ENCODE measurements at places on chromosomes 4 and X.
A peak's percentile ranks its signal among the peaks of the same experiment; 100 is the strongest.

DNA sequence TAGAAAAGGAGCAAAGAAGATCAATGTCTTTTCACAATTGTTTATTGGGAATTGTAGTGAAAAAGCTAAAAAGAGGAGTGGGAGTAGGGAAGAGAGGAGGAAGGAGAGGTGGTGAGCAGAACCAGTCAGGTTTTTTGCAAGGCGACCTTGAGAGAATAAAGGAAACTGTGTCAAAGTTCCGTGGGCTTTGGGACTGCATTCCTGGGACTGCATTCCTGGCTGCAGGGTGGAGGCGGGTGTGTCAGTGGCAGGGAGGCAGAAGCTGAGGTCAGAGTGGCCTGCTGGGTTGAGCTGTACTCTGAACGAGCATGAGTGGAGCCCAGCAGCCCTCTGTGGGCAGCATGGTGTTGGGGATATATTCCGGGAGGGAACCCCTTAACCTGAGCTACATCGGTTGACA, 66.8 kb upstream of the UCP1 start:
- no peak for DNase-seq

DNA sequence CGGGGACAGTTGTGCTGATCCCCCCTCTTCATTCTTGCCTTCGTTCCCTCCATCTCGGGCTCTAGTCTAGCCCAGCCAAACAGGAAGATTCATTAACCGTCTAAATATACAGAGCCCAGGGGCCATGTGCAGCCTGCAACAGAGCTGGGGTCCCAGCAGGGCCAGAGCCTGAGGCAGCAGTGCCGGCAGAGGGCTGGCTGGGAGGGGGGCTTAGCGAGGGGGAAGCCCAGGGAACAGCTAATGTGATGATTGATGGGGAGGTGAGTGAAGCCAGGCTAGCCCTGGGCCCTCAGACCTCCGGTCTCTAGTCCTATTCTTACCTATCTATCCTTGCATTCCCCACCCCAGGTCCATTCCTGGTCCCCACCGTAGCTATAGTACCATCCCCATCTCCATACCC, 22.3 kb downstream of the EFNB1 start:
- no peak for DNase-seq

GRCh38 chr4:41572956-41573355, 35.0 kb downstream of the LIMCH1 start:
- no peak for DNase-seq

DNA sequence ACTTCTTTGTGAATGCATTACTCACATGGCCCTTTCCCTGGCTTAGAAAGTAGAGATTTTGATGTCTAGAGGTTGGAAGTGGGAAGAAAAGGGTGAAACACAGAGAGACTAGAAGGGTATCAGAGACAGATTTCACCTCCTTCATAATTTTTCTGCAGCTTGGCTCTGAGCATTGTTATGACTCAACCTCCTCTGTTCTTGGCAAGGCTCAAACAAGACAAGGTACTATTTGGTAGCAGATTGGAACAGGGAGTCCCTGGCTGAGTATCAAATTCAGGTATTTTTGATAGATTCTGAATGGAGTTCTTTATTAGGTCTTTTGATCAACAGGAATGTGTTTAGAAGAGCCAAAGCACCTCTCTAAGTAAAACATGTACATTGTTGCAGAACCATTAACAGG, 146.3 kb upstream of the CHRDL1 start:
- DNase-seq, result no peak

DNA sequence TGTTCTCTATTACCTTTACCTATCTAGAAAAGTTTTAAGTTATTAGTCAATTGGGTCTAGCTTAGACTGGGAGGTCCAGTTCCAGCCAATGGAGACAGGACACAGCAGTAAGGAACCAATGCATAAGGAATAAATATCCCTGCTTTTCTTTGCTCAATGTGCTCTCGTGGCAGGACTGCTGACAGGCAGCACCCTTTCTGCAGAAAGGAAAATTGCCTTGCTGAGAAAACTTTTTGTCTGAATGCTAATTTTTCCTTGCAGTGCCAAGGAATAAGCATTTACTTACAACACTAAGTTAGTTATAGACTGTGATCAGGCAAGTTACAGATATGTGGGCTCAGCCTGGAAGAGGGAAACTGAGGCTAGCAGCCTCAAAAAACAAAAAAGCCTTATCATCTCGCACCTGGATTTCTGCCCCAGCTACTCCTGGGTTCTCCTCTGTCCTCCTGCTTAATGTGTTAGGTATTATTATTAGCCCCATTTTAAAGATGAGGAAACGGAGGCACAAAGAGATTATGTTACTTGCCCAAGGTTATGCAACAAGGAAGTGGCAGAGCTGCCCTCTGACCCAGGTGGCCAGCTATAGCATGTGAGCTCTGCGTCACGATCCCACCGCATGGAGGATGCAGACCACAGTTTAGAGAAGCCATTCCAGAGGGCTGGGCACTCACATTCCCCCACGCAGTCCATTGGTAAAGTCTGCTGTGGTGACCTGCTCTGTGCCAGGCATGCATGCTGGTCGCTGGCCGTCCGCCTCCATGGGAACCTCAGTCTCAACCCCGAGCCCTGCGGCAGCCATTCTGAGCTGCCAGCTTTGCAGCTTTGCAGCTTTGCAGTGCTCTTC, 40.5 kb upstream of the C4orf50 start:
- no peak for DNase-seq

DNA sequence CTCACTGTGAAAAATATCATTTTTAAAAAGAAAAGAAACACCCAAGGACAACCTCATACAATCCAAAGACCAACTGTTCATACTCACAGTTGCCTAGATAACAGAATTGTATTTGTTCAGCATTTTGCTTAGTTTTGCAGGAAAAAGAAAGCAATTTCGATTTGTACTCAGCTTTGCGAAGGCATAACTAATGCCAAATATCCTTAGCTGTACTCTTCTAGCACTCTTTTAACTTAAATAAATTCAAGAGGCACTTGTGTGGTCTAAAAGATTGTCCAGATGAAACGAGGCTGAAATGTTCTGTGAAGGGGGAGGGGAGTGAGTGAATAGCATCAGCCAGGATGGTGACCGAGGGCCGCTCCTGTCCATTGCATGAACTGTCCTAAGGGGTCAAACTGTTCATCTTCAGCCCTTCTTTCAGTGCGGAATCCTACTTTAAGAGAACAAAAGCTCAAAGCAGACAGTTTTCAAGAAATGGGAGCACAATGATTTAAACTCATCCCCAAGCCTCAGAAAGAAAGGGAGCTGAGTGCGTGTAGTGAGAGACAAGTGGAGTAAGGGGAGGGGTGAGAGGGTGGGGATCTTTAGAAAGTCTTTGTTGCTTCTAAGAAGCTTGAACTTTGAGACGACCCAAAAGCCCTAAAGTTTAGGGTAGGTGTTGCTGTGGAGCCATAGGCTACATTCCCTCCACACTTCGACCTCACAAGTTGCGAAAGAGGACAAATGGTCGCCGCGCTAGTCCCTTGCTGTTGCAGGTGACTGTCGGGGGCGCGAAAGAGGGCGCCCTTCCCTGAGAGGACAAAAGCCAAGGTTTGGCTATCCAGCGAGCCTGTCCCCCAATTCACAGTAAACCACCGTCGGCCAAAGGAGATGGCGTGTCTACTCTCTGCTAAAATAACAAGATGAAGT, 4.0 kb upstream of the NEUROG2 start:
- peak; percentile 31 for DNase-seq

DNA sequence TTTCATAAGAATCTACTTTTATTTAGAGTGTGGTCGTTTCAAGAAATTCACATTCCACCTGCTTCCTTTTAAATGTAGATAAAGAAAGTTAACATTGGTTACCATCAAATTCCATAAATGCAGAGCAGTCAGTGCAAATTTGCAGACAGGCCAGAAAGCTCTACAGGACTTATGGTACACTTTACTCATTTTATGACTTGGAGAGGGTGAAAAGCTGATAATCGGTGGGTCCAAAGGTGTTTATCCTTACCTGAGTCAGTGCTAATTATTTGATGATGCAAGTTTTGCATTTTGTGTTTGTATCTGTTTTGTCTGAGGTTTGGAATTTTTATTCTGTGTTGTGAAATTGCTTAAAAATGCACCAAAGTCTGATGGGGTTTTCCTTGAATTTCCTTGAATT, 193.3 kb downstream of the PALLD start:
- DNase-seq, result no peak

DNA sequence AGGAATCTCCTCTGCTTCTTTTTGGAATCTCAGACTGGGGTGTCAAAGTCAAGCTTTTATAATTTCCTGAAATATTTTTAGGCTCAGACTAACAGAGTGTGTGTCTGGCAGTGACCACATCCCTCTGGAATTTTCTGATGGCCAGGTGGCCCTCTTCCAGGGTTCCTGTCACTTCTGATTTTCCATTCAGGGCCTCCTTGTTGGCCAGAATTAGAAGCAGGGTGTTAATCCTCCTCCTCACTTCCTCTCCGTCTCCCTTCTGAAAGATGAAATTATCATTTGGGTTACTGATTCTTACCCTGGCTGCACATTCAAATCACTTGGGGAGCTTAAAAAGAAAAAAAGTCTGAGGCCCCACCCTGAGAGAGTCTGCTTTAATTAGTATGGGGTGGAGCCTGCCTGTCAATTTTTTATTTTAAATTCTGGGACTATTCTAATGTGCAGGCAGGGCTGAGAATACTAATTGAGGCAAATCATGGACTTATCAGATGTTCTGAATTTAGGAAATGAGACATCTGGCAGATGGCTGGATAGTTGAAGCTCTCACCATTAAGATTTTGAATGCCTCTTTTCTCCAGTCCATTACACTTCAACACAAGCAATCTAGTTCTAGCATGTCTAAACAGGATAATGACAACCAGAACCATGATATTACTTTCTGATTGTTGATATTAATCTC, 43.2 kb downstream of the HAND2 start:
- no peak for DNase-seq

GRCh38 chr4:23455456-23456158, 434.2 kb downstream of the PPARGC1A start:
- no peak for DNase-seq

- no peak for DNase-seq
Observed at GRCh38 chr4:95084584-95084983, 326.8 kb downstream of the BMPR1B start.

GRCh38 chrX:11562570-11562969, 103.2 kb downstream of the ARHGAP6 start:
- no peak for DNase-seq

DNA sequence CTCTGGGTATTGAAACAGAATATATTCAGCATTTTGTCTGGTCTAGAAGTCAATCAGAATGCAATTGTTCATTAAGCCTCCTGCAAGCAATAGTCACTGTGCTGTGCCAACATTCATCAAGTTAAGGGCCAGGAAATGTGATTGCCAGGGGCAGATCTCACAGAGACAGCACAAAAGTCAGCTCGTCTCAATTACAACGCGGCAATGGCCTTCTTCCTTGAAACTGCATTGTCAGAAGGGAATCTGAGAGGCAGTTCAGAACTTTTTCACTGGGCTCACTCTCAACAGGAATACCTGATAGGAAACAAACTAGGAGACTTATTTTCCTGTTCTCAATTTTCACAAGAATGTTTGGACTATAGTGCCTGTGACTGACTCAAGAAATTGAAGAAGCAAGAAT, 131.1 kb upstream of the NR3C2 start:
- no peak for DNase-seq

- DNase-seq, result no peak
Observed at GRCh38 chr4:89558147-89558546, 250.5 kb upstream of the GPRIN3 start.

DNA sequence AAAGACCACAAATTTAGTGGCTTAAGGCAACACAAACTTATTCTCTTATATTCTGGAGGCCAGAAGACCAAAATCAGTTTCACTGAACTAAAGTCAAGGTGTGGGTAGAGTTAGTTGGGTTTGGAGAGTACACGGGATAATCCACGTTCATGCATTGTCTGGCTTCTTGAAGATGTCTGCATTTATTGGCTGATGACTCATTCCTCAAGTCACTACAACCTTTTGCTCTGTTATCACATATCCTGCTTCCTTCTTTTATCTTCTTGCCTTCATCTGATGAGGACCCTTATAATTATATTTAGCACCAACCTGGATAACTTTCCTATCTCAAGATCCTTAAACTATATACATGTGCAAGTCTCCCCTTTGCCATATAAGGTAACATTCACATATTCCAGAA, 590.0 kb downstream of the FSTL5 start:
- DNase-seq, result no peak

GRCh38 chr4:159281771-159282170, 178.9 kb downstream of the RAPGEF2 start:
- no peak for DNase-seq

- no peak for DNase-seq
Observed at GRCh38 chrX:23365541-23365940, 30.9 kb downstream of the PTCHD1 start.

GRCh38 chr4:156749426-156750403, 221.9 kb downstream of the PDGFC start:
- no peak for DNase-seq

- no peak for DNase-seq
Observed at GRCh38 chr4:56681853-56682525, 893 bp upstream of the HOPX start.

DNA sequence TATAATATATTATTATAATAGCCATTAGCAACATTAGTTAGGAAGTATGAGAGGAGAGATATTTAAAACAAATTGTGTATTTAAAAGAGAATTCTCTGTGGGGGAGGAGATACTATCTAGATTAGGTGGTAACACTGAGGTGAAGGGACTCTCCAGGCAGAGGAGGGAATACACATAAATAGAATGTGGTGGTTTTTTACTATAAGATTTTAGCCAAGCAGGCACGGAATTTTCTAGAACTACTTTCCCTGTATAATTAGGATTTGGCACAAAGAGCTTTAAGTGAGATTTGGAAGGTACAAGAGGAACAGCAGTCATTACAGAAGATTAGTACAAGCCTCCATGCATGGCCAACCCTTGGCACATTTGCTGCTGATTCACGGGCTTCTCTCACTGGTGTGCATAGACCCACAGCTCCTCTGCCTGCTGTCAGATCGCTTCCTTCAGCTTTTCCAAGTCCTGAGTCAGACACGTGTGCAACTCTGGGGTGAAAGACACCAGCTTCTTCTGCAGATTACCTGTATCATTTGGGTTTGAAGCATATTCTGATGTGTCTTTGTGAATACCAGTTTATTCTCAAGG, 685.5 kb downstream of the KCTD8 start:
- DNase-seq, result no peak

DNA sequence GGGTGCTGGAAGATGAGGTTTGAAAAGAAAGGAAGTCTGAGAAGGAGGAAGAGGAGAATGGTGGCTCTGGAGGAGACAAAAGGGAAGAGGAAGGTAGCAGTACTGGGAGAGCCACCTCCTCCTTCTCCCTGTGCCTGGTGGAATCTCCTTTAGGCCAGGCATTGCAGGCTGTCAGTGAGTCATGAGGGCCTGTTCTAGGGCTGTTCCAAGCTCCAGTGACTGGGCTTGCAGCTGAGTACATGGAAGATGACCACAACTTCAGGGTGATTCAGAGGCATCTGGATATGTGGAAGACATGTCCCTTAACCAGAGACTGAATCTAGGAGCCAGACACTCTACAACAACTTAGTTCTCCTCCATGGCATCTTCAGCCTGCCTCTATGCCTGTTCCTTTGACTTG, 107.8 kb downstream of the EFNB1 start:
- no peak for DNase-seq

Data from activated T-cell treated with anti-CD3 and anti-CD28 coated beads, Interleukin-2, amount 50 U/mL, for 24 hours (primary cell).